SK-MEL-5 (cell line): ENCODE measurements at places on chromosomes 1 and 21. TPM values are rescaled to one million over a fixed set of nuclear protein-coding genes. Genes with fewer than 3 reads are reported as not detected.

GRCh38 chr1:109824349-109825115 lies 60.8 kb upstream of the EPS8L3 start:
- DNase-seq: no peak

- DNase-seq: peak; percentile 85
Observed at GRCh38 chr1:43529206-43529731, 1.4 kb upstream of the PTPRF start.

DNA sequence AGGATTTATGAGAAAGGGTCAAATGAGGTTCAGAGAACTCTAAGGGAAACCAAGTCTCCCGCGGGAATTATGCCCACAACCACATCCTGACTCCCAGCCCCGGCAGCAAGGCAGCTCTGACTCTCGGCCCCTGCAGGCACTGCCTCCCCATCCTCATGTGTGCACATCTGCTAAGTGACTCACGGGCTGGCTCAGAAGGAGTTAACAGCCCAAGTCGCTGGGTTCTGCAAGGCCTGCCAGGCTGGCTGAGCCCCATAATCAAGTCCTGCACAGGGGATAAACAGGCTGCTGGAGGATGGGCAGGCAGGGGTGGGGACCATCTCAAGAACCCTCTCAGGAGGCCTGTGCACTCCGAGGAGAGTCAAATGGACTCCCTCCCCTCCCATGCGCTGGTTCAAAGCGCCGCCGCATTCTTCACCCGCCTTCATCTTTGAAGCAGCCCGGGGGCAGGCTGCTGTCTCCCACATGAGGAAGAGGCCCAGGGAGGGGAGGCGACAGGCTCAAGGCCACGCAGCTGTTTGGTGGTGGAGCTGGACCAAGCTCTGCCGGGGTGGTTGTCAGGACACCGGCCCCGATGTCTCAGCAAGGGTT lies 344.3 kb downstream of the MATN1 start:
- DNase-seq: peak; percentile 16

GRCh38 chr1:62716397-62716796 lies 28.2 kb upstream of the DOCK7 start:
- DNase-seq: peak; percentile 76

DNA sequence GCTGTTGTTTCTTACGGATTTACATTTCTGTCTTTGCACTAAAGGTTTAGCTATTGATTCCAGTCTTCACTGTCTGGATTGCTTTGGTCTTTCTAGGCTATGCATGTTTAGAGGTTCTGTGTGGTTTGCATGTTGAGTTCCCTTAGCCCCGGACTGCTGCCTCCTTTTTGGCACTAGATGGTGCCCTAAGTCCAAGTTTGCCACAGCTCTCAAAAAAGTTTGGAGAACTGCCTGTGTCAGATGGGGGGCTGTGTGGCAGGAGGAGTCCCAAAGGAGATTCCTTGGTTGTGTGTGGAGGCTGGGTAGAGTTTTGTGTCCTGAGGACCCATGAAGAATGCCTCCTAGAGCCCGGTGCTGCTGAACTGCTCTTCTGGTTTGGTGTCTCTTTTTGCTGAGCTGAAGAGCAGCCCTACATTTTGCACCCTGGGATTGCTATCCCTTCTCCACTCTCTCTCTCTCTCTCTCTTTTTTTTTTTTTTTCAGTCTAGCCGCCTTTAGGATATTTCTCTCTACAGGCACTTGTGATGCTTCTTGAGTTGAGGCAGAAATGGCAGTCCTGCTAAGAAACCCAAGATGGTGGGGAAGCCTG lies 74.4 kb downstream of the PTGS2 start:
- DNase-seq: peak; percentile 80

DNA sequence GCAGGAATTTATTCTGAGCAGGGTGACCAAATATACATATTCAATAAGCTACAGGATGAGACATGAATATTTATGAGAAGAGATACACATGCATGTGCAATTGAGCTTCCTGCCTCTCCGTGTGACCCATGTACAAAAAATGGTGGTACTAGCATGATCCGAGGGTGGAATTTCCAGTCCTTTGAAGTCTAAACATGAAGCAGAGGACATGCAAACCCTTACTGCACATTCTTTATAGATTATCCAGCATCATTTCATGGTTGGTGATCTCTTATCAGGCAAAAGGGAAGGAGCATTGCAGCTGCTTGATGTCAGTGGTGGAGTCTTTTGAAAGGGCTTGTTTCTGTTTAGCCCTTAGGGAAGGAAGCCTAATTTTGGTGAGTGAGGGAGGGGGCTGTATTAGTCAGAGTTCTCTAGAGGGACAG lies 448.6 kb downstream of the SETD4 start:
- DNase-seq: peak; percentile 39

DNA sequence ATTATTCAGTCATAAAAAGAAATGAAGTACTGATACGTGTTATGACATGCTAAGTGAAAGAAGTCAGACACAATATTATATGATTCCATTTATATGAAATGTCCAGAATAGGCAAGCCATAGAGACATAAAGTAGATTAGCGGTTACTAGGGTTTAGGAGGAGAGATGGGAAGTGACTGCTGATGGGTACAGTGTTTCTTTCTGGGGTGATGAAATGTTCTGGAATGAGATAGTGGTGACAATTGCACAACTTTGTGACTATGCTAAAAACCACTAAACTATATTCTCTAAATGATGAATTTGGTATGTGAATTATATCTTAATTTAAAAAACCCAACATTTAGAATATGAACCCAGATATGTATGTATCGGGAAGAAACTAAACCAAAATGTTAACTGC lies 27.6 kb downstream of the IPP start:
- no peak for DNase-seq

DNA sequence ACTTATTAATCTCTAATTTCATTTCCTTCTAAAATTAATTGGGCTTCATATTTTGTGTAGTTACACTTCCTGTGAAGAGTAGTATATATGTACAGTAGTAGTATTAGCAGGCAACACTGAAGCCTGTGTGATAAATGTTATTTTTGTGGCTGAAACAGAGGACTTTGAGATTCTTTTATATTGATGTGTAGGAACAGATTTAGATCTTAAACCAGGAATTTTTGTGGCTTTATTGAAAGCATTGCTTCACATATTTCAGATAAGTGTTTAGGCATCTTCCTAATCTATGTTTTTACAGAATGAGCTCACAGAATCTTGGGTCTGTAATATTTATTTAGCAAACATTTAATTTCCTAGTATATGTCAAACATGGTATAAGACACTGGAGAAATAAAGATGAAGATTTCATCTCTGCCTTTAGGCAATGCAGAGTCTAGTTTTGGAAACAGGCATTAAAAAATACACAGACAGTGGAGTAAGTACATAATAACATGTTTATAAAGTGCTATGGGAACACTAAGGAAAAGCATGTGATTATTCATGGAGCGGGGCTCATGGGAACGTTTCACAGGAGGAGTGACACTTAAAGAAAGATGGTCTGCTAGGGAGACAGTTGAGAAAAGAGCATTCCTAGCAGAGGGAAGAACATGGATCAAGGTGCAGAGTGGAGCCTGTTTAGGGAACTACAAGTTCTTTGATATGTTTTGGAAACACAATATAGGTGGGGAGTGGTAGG lies 52.7 kb downstream of the MIGA1 start:
- DNase-seq: peak; percentile 13

- no peak for DNase-seq
Observed at GRCh38 chr1:54002544-54003248, 15.3 kb downstream of the LDLRAD1 start.

- DNase-seq: no peak
Observed at GRCh38 chr21:42548687-42549406, 35.2 kb downstream of the SLC37A1 start.

- no peak for DNase-seq
Observed at GRCh38 chr1:156089704-156090103, 7.4 kb upstream of the MEX3A start.

- no peak for DNase-seq
Observed at GRCh38 chr21:31342348-31342747, 1.7 kb downstream of the TIAM1 start.

- DNase-seq: no peak
Observed at GRCh38 chr21:42155045-42155855, 63.7 kb upstream of the ABCG1 start.

DNA sequence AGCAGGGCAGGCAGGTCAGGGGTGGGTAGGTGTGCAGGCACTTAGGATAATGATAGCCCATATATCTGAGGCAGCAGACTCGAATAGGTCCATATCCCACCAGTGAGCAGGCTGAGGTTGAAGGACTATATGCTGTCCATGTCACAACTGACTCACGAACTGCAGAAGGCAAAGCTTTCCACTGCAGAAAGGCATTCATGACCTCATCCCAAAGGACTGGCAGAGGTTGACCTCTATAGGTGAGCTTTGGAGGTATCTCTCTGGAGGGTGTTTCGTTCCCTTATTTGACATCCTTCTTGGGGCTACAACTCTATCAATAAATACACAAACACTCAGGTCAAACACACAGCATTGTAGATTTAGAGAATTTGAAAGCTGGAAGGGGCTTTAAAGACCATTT lies 42.8 kb upstream of the MARK1 start:
- no peak for DNase-seq

TFF3 gene
- 0.13 and 0.16 TPM in 2 replicates for total RNA-seq

GPR37L1 gene
- not detected in 2 replicates for total RNA-seq

CNR2 gene
- total RNA-seq: not detected in 2 replicates

CTSE gene
- total RNA-seq: 0.19 TPM in 1 of 2 replicates, not detected in the other

CFAP45 gene
- total RNA-seq: 0.13 and 0.56 TPM in 2 replicates

SH2D1B gene
- total RNA-seq: not detected in 2 replicates

PDXK gene
- total RNA-seq: 63.5 and 69.9 TPM in 2 replicates

CFAP141 gene
- not detected in 2 replicates for total RNA-seq
